ENCODE measurements at places on chromosomes 7 and 10.

- H3K36me3 ChIP-seq = no peaks in the 10 kb centered on the region
- no peak overlapping the region for H3K4me3 ChIP-seq
- no peaks in the 10 kb centered on the region for H3K27me3 ChIP-seq
- no peak overlapping the region for H3K27ac ChIP-seq
- peaks cover 3% of the 10 kb centered on the region for H3K4me1 ChIP-seq
These were observed 34.8 kb upstream of the FGFR2 start for GRCh38 chr10:121633056-121633455.

GRCh38 chr10:120609006-120609405 is 152.0 kb downstream of the PLPP4 start:
- H3K4me1 ChIP-seq = peaks cover 12% of the 10 kb centered on the region
- no peaks in the 10 kb centered on the region for H3K36me3 ChIP-seq
- peaks cover 5% of the 10 kb centered on the region for H3K27me3 ChIP-seq
- H3K4me3 ChIP-seq = no peak overlapping the region
- H3K27ac ChIP-seq = no peak overlapping the region

DNA sequence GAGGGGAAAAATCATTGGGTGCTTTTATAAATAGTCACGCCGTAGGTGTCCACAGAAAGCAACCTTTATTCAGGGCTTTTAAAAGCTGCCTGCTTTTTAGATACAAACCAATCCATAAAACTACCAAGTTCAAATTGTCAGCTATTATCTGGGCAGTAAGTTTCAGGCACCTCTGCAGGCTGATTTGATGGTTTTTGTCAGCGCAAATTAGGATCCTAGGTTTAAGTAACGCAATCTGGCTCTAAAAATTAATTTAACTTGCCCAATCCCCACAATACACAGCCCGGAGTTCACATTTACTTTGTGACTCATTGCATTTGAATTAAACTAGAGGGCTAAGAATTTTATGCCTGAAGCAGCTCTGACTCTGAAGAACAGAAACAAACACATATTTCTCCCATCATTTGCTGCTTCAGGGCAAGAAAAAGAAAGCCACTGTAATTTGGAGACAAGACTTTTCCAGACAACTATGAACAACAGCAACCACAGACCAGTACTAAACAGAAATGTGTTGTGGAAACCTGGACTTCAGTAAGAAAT is 43.3 kb downstream of the NRP1 start:
- H3K36me3 ChIP-seq = peaks cover 67% of the 10 kb centered on the region
- peak overlapping the region; percentile 7 for H3K4me3 ChIP-seq
- peaks cover 2% of the 10 kb centered on the region for H3K27me3 ChIP-seq
- H3K4me1 ChIP-seq = peaks cover 61% of the 10 kb centered on the region

- peaks cover 13% of the 10 kb centered on the region for H3K27me3 ChIP-seq
- H3K27ac ChIP-seq = no peak overlapping the region
- H3K4me1 ChIP-seq = no peaks in the 10 kb centered on the region
These were observed 57.2 kb downstream of the RASGEF1A start for GRCh38 chr10:43209651-43210141.

DNA sequence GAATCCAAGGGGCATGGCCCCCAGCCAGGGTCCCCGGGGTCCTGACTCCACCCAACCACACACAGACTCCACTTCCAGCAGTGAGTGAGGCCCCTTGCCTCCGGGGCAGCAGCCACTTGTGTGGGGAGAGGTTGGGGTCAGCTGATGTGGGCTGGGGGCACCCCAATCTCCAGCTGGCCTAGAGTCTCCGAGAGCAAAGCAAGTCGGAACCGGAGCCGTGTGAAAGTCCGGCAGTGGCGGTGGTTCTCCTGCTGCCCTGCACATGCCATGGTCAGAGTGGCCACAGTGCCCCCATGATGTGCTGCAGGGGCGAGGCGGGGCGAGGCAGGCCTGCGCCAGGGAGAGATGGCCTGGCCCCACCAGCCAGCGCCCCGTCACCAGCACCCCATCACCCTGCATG is 74.6 kb downstream of the PDGFA start:
- H3K27me3 ChIP-seq = peaks cover 7% of the 10 kb centered on the region
- no peak for DNase-seq
- no peaks in the 10 kb centered on the region for H3K36me3 ChIP-seq
- no peak overlapping the region for H3K27ac ChIP-seq
- no peak overlapping the region for H3K4me3 ChIP-seq

GRCh38 chr7:128026551-128026950 is 4.7 kb downstream of the LRRC4 start:
- peak overlapping the region; percentile 94 for H3K4me3 ChIP-seq
- DNase-seq = no peak
- peaks cover 30% of the 10 kb centered on the region for H3K27me3 ChIP-seq

DNA sequence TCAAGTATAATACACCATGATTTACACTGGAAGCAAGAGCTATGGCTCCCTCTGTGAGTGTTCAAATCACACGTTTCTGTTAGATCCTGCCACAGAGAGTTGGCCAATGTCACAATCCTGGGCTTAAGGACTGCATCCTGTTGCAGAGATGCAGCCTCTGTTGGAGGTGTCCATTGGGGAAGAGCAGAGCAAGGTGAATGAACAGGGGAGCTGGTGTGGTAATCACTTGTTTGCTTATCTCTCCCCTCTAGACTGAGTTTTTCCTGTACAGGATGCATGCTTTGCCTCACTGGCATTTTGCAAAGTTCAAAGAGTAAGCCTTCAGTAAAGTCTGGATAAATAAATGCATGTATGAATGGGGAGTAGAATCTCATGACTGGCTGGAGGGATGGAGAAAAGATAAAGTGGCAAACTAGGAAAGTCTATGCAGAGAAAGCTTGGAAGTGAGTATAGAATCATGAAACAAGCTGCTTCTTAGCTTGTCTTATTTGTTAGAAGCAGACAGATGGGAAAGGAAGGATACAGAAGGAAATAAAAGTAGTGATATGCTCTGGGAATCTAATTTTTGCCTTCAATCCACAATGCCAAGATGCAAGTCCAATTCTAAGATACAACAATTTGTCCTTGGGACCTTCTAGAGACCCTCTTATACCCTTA is 605.9 kb downstream of the KCNMA1 start:
- no peaks in the 10 kb centered on the region for H3K27me3 ChIP-seq
- peaks cover 35% of the 10 kb centered on the region for H3K4me1 ChIP-seq
- DNase-seq = no peak
- no peak overlapping the region for H3K27ac ChIP-seq
- H3K36me3 ChIP-seq = no peaks in the 10 kb centered on the region
- H3K4me3 ChIP-seq = no peak overlapping the region
